ENCODE measurements at places on chromosomes 2 and 18. TPM values are rescaled to one million over a fixed set of nuclear protein-coding genes. Genes with fewer than 3 reads are reported as not detected.

DNA sequence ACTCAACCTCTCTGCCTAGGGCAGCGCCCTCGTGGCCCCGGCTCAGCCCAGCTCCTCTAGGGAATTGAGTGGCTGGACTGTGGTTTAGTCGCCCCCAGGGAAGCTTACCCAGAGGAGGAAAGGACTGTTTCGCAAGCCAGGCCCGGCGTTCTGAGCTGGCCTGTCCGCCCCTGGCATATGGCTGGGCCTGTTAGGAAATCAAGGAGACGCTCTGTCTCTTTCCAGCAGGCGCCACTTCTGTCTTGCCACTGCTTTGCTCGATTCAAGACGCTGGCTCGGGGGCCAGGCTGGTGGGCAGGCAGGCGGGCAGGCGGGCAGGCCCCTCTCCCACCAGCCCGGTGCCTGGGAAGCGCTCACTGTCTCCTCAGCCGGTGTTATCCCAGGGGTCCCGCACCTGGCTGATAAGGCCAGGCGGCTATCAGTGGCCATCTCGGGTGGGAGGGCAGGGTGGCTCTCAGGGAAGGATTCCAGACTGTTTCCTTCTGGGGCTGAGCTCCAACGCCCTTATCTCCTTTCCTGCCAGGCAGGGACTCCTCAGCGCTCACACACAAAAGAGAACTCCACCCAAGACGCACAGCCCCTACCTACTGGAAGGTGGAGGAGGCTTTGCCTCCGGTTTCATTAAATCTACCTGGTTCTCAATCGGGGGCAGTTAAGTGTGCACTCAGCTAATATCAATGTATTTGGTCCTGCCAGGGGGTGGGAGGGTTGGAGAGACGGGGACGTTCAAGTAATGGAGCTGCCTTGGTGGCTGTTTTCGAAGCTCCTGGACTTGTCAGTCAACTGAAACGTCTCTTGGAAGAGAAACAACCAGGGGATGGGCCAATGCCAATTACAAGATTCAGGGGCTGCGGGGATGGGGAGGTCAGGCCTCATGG lies 109.1 kb downstream of the SMAD7 start:
- DNase-seq, result no peak
- no peaks in the 10 kb centered on the region for H3K4me1 ChIP-seq
- H3K27ac ChIP-seq, result peak overlapping the region; percentile 54
- no peak overlapping the region for H3K4me3 ChIP-seq
- H3K36me3 ChIP-seq, result no peaks in the 10 kb centered on the region

DNA sequence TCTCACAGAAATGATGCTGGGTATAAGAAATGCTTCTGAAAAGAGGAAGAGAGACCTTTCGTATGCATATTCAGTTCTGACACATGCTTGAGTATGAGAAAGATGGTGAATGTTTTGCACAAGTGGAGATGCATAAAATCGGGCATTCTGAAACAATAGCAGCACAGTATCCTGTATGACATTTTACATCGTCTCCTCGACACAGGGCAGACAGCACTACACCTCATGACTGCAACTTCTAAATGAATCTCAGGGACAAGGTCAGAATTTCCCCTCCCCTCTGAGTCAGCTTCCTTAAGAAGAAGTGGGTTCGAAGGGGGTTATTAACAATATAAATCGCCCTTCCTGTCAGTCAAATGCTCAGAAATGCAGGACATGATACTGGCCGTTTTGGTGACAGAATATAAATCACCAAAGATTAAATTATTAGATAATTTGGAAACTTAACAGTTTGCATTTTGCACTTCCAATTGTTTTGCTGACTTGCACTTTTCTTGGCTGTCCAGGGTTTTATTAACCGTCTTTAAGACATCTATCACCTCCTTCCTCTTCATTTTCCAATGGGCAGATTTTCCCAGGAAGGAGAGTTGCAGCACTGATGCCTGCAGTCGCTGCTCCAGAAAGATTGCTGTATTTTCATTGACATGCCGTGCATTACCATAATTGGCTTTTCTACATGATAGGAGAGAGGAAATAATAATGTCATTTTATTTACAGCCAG lies 57.2 kb downstream of the TSHZ1 start:
- H3K4me3 ChIP-seq, result no peak overlapping the region
- H3K27me3 ChIP-seq, result no peaks in the 10 kb centered on the region
- no peak overlapping the region for H3K27ac ChIP-seq

- no peaks in the 10 kb centered on the region for H3K36me3 ChIP-seq
- no peaks in the 10 kb centered on the region for H3K27me3 ChIP-seq
- no peak for DNase-seq
- H3K4me1 ChIP-seq, result no peaks in the 10 kb centered on the region
Measured at GRCh38 chr2:19580264-19580663, 221.8 kb upstream of the OSR1 start.

The FAP gene
- 10.5 TPM for total RNA-seq

The ATP6V1B1 gene
- total RNA-seq, result not detected

DNA sequence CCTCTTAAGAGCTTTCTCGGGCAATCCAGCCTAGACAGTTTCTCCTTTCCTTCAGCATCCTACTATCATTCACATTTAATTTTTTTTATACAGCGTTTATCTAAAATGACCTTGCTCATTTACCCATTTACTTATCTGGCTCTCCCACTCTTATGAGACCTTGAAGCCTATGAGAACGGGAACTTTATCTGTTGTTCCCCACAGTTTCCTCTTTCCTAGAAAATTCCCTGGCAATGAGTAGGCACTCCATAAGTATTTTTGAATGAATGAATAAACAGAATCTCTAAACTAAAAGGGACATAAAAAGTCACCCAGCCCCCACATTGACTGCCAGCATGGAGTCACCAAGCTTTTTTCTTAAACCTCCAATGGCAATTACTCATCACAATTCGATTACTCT lies 353.2 kb downstream of the METTL4 start:
- no peaks in the 10 kb centered on the region for H3K36me3 ChIP-seq
- no peak for DNase-seq

- H3K27ac ChIP-seq, result no peak overlapping the region
- no peak for DNase-seq
- no peaks in the 10 kb centered on the region for H3K27me3 ChIP-seq
- no peaks in the 10 kb centered on the region for H3K4me1 ChIP-seq
- no peaks in the 10 kb centered on the region for H3K36me3 ChIP-seq
Measured at GRCh38 chr2:29290293-29291047, 175.3 kb downstream of the CLIP4 start.

The OBSL1 gene
- 128 TPM for total RNA-seq

- no peak overlapping the region for H3K27ac ChIP-seq
- H3K36me3 ChIP-seq, result no peaks in the 10 kb centered on the region
- no peak for DNase-seq
- H3K27me3 ChIP-seq, result no peaks in the 10 kb centered on the region
- H3K4me1 ChIP-seq, result no peaks in the 10 kb centered on the region
Measured at GRCh38 chr2:130849896-130850787, 13.4 kb downstream of the ARHGEF4 start.

- no peaks in the 10 kb centered on the region for H3K4me1 ChIP-seq
- no peaks in the 10 kb centered on the region for H3K27me3 ChIP-seq
- H3K4me3 ChIP-seq, result peak overlapping the region; percentile 13
Measured at GRCh38 chr2:41720331-41721251, 327.2 kb upstream of the PKDCC start.

The SPP2 gene
- not detected for total RNA-seq

The GAREM2 gene
- total RNA-seq, result 3.2 TPM

The SLC39A6 gene
- 7.7 TPM for total RNA-seq

DNA sequence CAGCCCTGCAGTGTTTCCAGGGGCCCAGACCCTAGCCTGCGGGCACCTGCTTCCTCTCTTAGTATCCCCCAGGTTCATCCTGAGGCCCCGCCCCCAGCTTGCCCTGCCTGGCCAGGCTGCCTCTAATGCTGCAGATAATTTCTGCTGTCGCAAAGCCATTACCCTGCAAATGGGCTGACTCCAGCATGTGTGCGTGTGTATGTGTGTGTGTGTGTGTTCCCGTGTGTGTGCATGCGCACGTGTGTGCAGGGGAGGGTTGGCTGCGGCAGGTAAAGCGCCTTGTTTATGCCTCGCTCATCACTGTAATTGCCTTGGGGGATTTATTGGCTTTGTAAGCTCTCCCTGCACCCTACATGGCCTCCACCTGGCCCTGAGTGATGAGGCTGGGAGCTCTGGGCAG lies 7.6 kb upstream of the PRSS56 start:
- H3K27ac ChIP-seq, result no peak overlapping the region
- H3K4me3 ChIP-seq, result no peak overlapping the region
- no peak for DNase-seq
- H3K36me3 ChIP-seq, result no peaks in the 10 kb centered on the region
- no peaks in the 10 kb centered on the region for H3K27me3 ChIP-seq

The ABHD3 gene
- 1.0 TPM for total RNA-seq

DNA sequence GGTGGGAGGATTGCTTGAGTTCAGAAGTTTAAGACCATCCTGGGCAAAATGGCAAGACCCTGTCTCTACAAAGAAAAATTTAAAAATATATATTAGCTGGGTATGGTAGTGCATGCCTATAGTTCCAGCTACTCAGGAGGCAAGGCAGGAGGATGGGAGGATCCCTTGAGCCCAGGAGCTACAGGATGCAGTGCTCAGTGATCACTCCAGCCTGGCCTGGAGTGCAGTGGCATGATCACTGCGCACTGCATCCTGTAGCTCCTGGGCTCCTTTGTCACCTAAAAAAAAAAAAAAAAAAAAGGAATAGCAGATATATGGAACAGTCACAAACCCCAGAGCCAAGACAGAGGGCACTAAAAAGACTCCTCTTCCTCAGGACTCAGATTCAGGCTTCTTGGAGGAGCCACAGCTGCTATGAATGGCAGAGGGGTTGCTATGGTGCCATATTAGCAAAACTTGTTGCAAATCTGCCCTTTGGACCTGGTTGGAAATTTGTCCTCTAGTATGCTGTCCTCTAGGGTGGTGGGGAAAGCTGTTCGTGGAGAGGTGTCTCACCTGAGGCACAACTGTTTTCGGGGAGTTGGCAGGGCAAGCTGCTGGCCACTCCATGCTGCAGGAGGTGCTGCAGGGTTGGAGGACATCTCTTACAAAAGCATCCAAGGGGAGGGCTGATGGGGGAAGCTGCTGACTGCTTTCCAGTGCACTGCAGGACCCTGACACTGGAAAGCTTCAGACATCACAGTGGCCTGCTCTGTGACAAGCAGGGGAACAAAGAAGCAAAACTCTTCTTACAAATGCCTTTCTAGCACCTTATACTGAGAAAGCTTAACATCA lies 22.7 kb downstream of the CYP20A1 start:
- H3K36me3 ChIP-seq, result no peaks in the 10 kb centered on the region
- DNase-seq, result no peak
- H3K4me1 ChIP-seq, result no peaks in the 10 kb centered on the region
- H3K27me3 ChIP-seq, result no peaks in the 10 kb centered on the region
- H3K27ac ChIP-seq, result no peak overlapping the region

The SETBP1 gene
- total RNA-seq, result 74.0 TPM

The AP1S3 gene
- not detected for total RNA-seq

The UCN gene
- total RNA-seq, result not detected

DNA sequence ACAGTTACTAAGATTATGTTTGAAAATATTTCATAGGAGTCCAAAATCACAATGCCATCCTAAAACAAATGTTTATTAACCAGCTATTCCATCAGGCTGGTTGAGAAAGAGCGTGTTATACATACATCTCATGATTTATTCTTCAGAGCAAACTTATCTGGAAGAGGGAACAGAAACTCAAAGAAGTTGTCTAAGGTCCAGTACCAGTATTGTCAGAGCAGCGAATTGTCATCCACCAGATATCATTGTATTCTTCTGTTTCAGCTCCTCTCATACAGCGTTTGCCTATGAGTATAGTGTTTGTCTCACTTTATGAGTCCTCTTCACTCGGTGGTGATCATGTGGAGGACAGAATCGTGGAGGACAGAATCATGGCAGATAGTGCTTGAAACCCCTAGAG lies 238.2 kb downstream of the OSR1 start:
- H3K4me1 ChIP-seq, result no peaks in the 10 kb centered on the region
- H3K36me3 ChIP-seq, result no peaks in the 10 kb centered on the region
- no peaks in the 10 kb centered on the region for H3K27me3 ChIP-seq
- H3K27ac ChIP-seq, result no peak overlapping the region
- no peak overlapping the region for H3K4me3 ChIP-seq
